ENCODE measurements at places on chromosomes 1 and 21. TPM values are rescaled to one million over a fixed set of nuclear protein-coding genes. Genes with fewer than 3 reads are reported as not detected.
A peak's percentile ranks its signal among the peaks of the same experiment; 100 is the strongest.

Gene UQCRHL
- 1.0 TPM for total RNA-seq

Gene DPT
- total RNA-seq, result 1.3 TPM

Gene GPR157
- 8.6 TPM for total RNA-seq

Gene DCST1
- not detected for total RNA-seq

Gene OR10Z1
- total RNA-seq, result not detected

GRCh38 chr1:221089803-221090202, 210.6 kb downstream of the HLX start:
- DNase-seq, result no peak
- no peak overlapping the region for H3K4me3 ChIP-seq

- H3K4me3 ChIP-seq, result no peak overlapping the region
- DNase-seq, result no peak
Measured at GRCh38 chr1:228527596-228527995, 40.4 kb downstream of the RNF187 start.

DNA sequence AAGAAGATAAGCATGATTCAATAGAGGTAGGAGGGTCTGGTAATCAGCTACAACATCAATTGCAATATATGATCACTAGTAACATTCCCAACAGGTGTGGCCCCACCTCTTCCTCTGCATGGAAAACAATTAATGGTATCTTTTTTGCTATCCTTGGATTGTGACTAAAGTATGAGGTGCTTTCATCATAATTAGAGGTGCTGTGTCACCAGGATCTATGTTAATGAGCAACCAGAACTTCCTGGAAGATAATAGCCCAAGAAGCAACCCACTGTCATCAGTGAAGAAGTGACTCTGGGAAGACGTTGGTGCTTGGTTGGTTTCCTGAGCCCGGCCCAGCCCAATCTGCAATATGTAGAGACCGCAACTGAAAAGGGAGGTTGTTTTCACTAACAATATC, 167.2 kb downstream of the SETD4 start:
- no peak overlapping the region for H3K27ac ChIP-seq
- H3K4me1 ChIP-seq, result no peaks in the 10 kb centered on the region
- DNase-seq, result no peak
- H3K4me3 ChIP-seq, result no peak overlapping the region
- no peaks in the 10 kb centered on the region for H3K27me3 ChIP-seq
- no peaks in the 10 kb centered on the region for H3K36me3 ChIP-seq

DNA sequence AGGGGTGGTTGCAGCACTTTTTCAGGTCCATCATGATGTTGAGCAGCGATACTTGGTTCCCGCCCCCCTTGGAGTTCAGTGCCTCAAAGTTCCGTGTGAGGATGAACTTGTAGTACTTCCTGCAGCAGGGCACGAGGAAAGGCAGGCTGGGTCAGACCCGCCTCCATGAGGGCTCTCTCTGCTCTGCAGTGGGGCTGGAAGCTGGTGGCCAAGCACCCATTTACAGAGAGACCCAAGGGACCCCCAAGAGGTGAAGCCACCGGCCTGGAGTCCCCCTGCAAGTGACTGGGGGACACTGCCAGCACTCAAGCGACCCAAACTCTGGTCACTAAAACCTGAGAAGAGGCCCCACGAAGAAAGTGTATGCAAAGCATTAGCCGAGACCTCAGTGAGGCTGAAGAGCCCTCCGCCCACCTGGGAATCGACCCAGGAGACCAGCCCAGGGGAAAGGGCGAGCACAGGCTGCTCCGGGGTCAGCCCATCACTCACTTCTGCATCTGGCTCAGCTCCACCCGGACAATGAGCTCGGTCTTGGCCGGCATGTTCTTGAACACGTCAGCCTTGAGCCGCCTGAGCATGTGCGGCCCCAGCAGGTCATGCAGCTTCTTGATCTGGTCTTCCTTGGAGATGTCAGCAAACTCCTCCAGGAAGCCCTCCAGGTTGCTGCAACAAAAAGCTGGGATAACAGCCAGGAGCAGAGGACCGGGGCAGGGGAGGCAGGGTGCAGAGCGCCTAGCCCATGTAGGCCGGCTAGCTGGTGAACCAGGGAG, 45.2 kb downstream of the CHD5 start:
- no peak overlapping the region for H3K4me3 ChIP-seq
- no peak for DNase-seq
- H3K27me3 ChIP-seq, result no peaks in the 10 kb centered on the region
- H3K4me1 ChIP-seq, result no peaks in the 10 kb centered on the region
- no peaks in the 10 kb centered on the region for H3K36me3 ChIP-seq
- H3K27ac ChIP-seq, result no peak overlapping the region

- no peaks in the 10 kb centered on the region for H3K27me3 ChIP-seq
- H3K27ac ChIP-seq, result no peak overlapping the region
- no peak for DNase-seq
- no peaks in the 10 kb centered on the region for H3K36me3 ChIP-seq
- peaks cover 3% of the 10 kb centered on the region for H3K4me1 ChIP-seq
Measured at GRCh38 chr1:202283991-202284390, 57.7 kb downstream of the UBE2T start.

- no peaks in the 10 kb centered on the region for H3K27me3 ChIP-seq
- H3K36me3 ChIP-seq, result no peaks in the 10 kb centered on the region
- DNase-seq, result no peak
Measured at GRCh38 chr1:58738876-58739275, 39.0 kb upstream of the MYSM1 start.

GRCh38 chr1:110787328-110788071, 85.4 kb upstream of the CD53 start:
- no peak overlapping the region for H3K27ac ChIP-seq
- H3K27me3 ChIP-seq, result no peaks in the 10 kb centered on the region
- H3K4me1 ChIP-seq, result no peaks in the 10 kb centered on the region
- DNase-seq, result no peak
- no peaks in the 10 kb centered on the region for H3K36me3 ChIP-seq

- H3K4me1 ChIP-seq, result no peaks in the 10 kb centered on the region
- H3K27me3 ChIP-seq, result no peaks in the 10 kb centered on the region
- no peak for DNase-seq
- H3K4me3 ChIP-seq, result no peak overlapping the region
- H3K36me3 ChIP-seq, result no peaks in the 10 kb centered on the region
Measured at GRCh38 chr1:220962031-220962751, 82.9 kb downstream of the HLX start.

DNA sequence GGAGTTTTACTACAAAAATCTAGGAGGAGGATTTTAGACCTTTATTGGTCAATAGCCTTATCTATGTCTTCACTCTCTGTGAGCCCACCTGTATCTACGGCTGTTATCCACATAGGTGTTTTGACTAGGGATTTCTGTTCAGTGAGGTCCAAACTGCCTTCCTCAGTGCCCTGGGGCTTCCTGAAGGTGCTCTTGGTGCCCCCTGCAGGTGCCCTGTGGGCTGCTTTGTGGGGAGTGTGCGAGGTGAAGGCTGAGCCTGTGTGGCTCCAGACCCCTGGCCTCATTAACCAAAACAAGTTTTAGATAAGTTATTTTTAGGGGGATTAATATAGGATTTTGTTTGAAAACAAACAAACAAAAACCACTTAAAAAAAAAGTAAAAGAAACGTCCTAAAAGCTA, 122.5 kb downstream of the KIF26B start:
- no peaks in the 10 kb centered on the region for H3K27me3 ChIP-seq
- H3K27ac ChIP-seq, result no peak overlapping the region
- no peak overlapping the region for H3K4me3 ChIP-seq
- H3K36me3 ChIP-seq, result no peaks in the 10 kb centered on the region
- DNase-seq, result no peak
- H3K4me1 ChIP-seq, result no peaks in the 10 kb centered on the region

GRCh38 chr1:71572038-71572437, 491.2 kb upstream of the ZRANB2 start:
- H3K4me1 ChIP-seq, result no peaks in the 10 kb centered on the region
- DNase-seq, result no peak
- H3K36me3 ChIP-seq, result no peaks in the 10 kb centered on the region
- no peak overlapping the region for H3K4me3 ChIP-seq
- no peaks in the 10 kb centered on the region for H3K27me3 ChIP-seq

DNA sequence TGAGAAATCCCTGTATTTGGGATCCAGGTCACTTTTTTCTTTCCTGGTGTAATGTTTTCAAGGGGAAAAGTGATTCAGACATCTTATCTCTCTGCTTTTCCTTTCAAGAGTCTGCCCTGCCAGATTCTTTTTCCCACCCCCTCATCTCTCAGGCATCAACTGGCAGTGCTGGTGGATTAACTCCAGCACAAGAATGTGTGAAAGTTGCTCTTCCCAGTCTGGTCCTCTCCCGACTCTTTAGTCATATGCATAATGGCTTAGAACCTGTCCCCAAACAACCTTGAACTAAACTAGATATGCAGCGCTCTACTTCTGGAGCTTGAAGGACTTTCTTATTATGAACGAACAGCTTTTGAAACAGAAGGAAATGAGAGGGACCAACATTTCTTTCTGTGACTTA, 88.5 kb downstream of the SLC44A5 start:
- no peak for DNase-seq
- H3K27me3 ChIP-seq, result no peaks in the 10 kb centered on the region
- H3K4me3 ChIP-seq, result no peak overlapping the region
- H3K27ac ChIP-seq, result no peak overlapping the region
- no peaks in the 10 kb centered on the region for H3K36me3 ChIP-seq
- no peaks in the 10 kb centered on the region for H3K4me1 ChIP-seq

- no peak for DNase-seq
- no peaks in the 10 kb centered on the region for H3K27me3 ChIP-seq
- no peaks in the 10 kb centered on the region for H3K4me1 ChIP-seq
- H3K36me3 ChIP-seq, result no peaks in the 10 kb centered on the region
Measured at GRCh38 chr21:43949499-43950208, 62.5 kb upstream of the TRAPPC10 start.

GRCh38 chr1:200366577-200367253, 43.1 kb downstream of the ZNF281 start:
- H3K36me3 ChIP-seq, result no peaks in the 10 kb centered on the region
- H3K27me3 ChIP-seq, result no peaks in the 10 kb centered on the region
- no peak overlapping the region for H3K27ac ChIP-seq
- H3K4me1 ChIP-seq, result no peaks in the 10 kb centered on the region
- no peak for DNase-seq

DNA sequence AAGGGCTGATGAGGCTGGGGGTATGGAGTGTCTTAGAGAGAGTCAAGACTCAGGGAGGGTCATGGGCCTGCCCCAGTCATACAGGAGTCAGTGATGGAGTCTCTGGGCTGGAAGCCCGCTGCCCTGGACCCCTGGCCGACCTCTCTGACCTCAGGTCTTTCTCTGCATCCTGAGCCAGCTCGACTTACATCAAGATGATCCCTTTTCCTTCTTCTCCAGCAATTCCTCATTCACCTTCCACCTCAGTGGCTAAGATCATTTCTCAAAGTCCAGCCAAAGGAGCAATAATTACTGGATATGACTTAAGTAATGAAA, 308.6 kb downstream of the MATN1 start:
- H3K27me3 ChIP-seq, result no peaks in the 10 kb centered on the region
- no peak overlapping the region for H3K4me3 ChIP-seq
- no peak overlapping the region for H3K27ac ChIP-seq

GRCh38 chr1:39494671-39495410, 3.4 kb downstream of the BMP8A start:
- DNase-seq, result no peak
- H3K36me3 ChIP-seq, result no peaks in the 10 kb centered on the region
- no peak overlapping the region for H3K27ac ChIP-seq
- no peak overlapping the region for H3K4me3 ChIP-seq

- peak; percentile 90 for DNase-seq
- H3K4me3 ChIP-seq, result no peak overlapping the region
- H3K27me3 ChIP-seq, result no peaks in the 10 kb centered on the region
- peaks cover 8% of the 10 kb centered on the region for H3K4me1 ChIP-seq
Measured at GRCh38 chr1:156096640-156097391, 14.6 kb upstream of the MEX3A start.

DNA sequence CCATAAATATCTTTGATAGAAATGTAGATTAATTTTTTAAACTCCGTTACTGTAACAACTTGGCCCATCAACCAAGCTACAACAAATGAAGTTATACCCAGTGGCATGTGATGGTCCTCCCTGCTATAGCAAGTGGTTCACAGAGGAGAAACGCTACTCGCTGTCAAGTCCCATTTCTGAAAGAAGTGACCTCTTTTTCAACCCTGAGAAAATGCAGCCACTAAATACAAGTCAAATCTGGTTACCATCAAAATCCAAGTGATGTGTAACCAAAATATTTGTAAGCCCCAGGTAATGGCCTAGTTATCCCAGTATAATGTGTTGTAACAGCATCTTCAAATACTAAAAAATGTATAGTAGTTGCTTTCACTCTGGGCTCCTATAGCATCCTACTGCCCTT, 151.8 kb downstream of the MIS18A start:
- H3K4me3 ChIP-seq, result no peak overlapping the region
- peaks cover under 1% of the 10 kb centered on the region for H3K4me1 ChIP-seq

DNA sequence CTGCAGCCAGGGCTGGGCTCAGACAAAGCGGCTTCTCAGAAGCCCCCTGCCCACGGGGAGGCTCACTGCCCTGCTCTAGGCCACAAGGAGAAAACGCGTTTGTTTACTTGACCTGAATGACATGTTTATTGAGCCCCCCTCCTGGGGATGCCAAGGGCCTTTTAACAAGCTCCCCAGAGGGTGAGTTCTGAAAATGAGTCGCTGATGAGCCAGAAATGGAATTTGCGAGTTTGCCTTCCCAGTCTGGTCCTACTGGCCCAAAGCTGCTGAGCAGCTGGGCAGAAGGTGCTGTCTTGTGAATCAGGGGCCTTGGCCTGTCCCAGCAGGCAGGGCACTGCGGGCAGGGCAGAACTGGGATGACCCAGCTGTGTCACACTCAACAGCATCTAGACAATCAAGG, 120.6 kb downstream of the SYF2 start:
- no peaks in the 10 kb centered on the region for H3K27me3 ChIP-seq
- H3K4me3 ChIP-seq, result no peak overlapping the region
- DNase-seq, result no peak
- H3K27ac ChIP-seq, result no peak overlapping the region
- H3K4me1 ChIP-seq, result no peaks in the 10 kb centered on the region
- H3K36me3 ChIP-seq, result no peaks in the 10 kb centered on the region

GRCh38 chr1:109514846-109515245, 5.3 kb upstream of the AMIGO1 start:
- H3K27ac ChIP-seq, result no peak overlapping the region
- peaks cover 6% of the 10 kb centered on the region for H3K4me1 ChIP-seq
- H3K27me3 ChIP-seq, result no peaks in the 10 kb centered on the region
- H3K4me3 ChIP-seq, result no peak overlapping the region
- H3K36me3 ChIP-seq, result no peaks in the 10 kb centered on the region
- DNase-seq, result no peak

GRCh38 chr1:66676613-66677298, 75.5 kb upstream of the DYNLT5 start:
- no peaks in the 10 kb centered on the region for H3K27me3 ChIP-seq
- DNase-seq, result no peak
- H3K36me3 ChIP-seq, result no peaks in the 10 kb centered on the region
- H3K4me1 ChIP-seq, result no peaks in the 10 kb centered on the region

- H3K36me3 ChIP-seq, result no peaks in the 10 kb centered on the region
- peaks cover 24% of the 10 kb centered on the region for H3K4me1 ChIP-seq
- peak overlapping the region; percentile 94 for H3K27ac ChIP-seq
- DNase-seq, result peak; percentile 74
Measured at GRCh38 chr1:32353431-32353830, 8.9 kb downstream of the FAM229A start.

- H3K4me3 ChIP-seq, result no peak overlapping the region
- no peaks in the 10 kb centered on the region for H3K27me3 ChIP-seq
- H3K27ac ChIP-seq, result no peak overlapping the region
- DNase-seq, result no peak
- H3K36me3 ChIP-seq, result no peaks in the 10 kb centered on the region
- H3K4me1 ChIP-seq, result no peaks in the 10 kb centered on the region
Measured at GRCh38 chr1:242452573-242452972, 71.9 kb downstream of the PLD5 start.
